Colonic mucosa (tissue), 4 donors: ENCODE measurements at places on chromosomes 2 and 18. TPM values are rescaled to one million over a fixed set of nuclear protein-coding genes. Genes with fewer than 3 reads are reported as not detected.

The HPCAL1 gene
- 85.7 TPM for total RNA-seq

The MZT2B gene
- total RNA-seq: 318 TPM

The MAL gene
- 0.54 TPM for total RNA-seq

The IFIH1 gene
- total RNA-seq: 21.1 TPM

The C2orf72 gene
- 82.5 TPM for total RNA-seq

- no peak for DNase-seq
Measured at GRCh38 chr18:73683409-73684238, 464.0 kb downstream of the FBXO15 start.

GRCh38 chr2:129070663-129071062 lies 752.0 kb upstream of the HS6ST1 start:
- no peak for DNase-seq

DNA sequence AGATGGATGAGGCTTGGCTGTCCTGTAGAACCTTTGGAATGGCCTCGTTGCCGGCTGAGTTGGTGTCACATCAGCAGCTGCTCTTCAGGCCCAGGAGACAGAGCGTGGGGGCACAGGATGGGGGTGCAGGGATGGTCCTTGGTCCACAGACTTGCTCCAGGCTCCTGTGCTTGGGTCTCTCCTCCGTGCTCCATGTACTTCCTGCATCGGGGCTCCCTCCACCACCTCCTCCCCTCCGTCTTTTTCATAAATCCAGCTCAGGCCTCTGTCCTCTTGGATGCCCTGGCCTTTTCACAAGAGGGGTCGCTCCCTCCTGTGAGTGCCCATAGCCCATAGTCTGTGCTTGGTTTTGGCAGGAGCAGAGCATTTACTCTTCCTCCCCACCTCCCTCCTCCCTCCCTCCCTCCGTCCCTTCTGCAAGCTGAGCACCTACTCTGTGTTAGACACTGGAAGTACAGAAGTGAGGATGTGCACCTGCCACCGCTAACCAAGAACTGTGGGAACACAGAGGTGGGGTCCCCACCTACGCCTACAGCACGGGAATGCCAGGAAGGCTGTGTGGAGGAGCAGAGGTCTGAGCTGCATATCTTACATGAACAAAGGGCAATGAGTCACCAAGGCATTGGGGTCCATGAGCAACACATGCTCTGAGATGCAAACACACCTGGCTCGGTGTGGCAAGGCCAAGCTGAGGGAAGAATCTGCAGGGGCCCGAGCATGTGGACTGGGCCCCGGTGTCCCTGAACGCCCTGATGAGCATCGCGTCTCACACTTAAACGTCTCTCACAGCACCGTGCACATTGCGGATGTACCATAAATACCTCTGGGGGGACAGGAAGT lies 458.7 kb upstream of the HS6ST1 start:
- peak; percentile 7 for DNase-seq

GRCh38 chr2:10977003-10977402 lies 65.3 kb downstream of the KCNF1 start:
- DNase-seq: no peak

DNA sequence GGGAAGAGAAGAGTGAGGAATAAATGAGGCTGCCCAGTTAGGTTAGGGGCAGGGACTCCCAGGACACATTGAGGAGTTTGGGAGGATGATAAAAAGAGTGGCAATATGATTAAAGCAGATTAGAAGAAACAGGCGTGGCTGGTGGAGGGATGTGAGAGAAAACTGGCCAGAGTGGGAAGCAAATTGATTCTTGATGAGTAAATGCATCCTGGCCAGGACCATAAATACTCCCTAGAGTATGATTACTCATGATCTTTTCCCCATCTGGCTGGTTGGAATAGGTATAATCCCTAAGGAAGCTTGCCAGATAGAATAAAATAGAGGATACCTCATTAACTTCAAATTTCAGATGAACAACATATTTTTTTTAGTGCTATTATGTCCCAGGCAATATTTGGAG lies 21.5 kb upstream of the DAW1 start:
- no peak for DNase-seq

DNA sequence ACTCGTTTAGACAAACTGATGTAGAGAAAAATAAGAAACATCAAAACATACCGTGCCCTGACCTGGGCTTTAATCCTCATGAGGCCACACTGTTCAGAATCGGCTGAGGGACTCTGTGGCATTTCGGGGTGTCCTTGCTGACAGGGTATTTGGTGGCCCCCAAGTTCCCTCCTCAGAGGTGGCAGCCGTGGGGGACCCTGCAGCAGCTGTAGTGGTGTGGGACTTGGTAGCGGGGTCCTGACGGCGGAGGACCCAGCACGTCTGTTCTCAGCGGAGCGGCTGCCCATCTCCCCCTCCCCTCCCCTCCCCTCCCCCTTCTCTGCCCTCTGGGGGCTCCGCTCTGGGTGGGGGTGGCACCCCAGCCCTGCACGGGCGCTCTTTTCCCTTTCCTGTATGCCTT lies 18.4 kb downstream of the KCNG2 start:
- DNase-seq: no peak

GRCh38 chr18:47953471-47953931 lies 23.0 kb upstream of the SMAD2 start:
- peak; percentile 19 for DNase-seq

DNA sequence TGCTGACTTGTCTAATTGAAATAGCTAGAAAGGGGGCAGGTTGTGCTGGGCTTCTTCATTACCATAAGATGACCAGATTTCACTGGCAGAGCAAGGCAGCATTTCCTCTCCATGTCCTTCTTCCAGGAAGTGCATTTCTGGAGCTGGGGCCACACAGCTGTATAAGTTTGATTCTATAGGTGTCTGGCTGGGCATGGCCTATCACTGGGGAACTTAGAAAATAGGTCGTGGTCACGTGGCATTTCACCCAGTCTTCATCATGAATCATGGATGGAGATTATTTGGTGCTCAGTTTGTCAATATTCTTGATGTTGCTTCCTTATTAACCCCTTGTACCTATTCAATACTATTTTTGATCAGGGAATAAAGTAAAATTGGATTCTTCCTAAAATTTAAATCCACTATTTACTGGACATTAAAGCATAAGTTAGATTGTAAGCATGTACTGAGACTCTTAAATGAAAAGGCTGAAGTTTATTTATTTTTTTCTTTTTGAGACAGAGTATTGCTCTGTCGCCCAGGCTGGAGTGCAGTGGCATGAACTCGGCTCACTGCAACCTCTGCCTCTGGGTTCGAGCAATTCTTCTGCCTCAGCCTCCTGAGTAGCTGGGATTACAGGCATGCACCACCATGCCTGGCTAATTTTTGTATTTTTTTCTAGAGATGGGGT lies 49.5 kb upstream of the TMEM87B start:
- no peak for DNase-seq

DNA sequence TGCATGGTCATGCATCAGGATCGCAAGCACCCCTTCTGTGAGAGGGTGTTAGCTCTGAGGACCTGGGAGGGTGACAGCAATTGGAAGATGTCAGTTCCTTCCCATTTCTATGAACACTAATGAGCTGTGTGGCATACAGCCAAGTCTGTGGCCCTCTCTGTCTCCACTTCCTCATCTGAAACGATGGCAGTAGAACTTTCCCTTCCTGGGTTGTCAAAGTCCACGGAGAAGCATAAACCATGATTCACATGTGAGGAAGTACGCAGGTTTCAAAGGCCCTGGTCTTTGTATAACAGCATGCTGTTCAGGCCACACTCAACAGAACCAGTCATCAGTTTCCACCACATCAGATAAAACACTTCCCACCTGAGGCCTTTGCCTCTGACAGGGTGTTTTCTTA lies 167.4 kb upstream of the RAB6C start:
- peak; percentile 83 for DNase-seq

DNA sequence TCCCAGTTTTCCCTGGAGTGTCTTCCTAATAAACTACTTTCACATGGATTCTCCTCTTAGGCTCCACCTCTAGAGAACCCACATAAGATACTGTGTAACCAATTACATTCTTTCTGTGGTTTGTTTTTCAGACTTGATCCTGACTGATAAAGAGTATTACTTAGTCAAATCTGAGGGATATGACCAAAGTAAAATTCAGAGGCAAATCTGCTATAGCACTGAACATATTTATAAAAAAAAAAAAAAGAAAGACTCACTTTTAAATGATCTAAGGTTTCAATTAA lies 13.9 kb downstream of the CKAP2L start:
- no peak for DNase-seq

DNA sequence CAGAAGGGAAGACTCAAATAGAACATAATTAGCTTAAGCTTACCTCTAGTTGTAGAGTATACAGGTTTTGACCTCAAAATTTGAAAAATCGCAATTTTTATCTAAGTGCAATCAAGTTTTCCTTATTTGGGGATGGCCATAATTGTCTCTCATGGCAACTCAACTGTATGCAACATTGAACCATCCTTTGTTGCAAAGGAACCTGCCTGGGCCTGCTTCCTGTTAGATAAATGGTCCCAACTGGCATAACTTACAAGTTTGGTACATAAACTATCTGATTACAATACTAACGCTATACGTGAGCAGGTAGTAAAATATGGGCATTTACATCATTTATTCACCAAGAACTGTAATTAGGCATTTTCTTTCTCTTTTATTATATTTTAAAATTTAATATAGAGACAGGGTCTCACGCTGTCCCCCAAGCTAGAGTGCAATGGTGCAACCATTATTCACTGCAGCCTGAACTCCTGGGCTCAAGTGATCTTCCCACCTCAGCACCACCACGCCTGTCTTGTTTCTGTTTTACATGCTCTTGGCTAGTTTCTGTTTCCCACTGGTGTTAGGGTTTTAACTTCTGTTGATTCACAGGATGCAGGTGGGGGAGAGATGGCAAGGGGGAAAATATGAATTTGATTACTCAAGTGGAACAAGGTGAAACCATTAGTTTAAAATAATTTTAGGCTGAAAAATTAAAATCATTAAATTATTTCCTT lies 55.3 kb upstream of the B3GNT2 start:
- no peak for DNase-seq

- DNase-seq: no peak
Measured at GRCh38 chr2:146764301-146764700, 1080.5 kb upstream of the ACVR2A start.

DNA sequence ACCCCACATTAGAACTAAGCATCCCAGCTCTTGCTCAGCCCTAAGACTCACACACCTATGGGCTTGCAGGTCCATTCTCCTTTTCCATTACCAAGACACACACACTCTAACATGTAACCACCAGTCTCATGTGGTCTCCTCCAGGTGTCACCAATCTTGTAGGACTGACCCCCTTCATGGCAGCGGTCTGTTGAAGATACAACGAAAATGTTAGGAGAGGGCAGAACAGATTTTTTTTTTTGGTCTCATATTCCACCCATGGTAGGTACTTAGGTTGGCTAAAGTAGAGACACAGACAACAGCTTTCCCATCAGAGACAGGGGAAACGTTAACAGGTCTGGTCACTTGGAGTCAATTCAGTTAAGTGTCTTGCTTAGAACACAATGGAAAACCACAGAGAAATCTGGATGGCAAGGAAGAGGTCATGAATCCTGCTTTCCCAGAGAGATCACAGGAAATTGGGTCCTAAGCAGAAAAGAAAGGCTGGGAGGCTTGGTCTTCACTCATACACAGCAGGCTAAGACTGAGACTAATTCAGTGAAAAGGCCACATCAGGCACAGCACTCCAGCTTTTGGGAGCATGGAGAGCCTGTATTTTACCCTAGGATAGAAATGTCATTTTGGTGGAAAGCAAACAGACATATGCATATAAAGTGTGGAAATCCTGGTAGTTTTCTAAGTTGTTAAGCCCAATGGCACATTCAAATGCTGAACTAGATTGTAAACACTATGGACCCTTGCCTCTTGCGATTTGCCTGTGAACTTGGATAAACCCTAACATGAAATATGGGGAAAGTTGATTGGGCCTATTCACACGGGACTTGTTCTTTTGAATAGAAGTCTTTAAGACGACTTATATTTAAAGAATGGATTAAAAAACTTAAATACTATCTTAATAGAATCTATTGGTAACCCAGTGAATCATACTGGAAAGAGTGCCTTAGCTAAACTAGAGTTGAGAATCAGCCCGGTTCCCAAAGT lies 3.8 kb downstream of the FN1 start:
- DNase-seq: no peak

DNA sequence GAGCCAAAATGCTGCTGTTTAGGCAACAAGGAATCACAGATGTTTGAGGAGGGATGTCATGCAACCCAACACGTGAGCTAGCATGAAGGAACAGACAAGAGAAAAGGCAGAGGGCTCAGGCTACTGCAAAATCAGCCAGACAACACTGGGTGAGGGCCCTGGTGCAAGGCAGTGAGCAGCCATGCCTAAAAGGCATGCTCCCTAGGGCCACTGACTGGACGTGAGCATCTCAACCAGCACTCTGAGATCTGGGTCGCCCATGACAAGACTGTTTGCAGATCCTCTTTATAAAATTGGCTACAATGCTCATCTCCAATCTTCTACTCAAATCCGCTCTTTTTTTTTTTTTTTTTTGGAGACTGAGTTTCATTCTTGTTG lies 49.1 kb downstream of the KIAA2012 start:
- DNase-seq: no peak

- no peak for DNase-seq
Measured at GRCh38 chr2:231576465-231576864, 16.2 kb upstream of the TEX44 start.

DNA sequence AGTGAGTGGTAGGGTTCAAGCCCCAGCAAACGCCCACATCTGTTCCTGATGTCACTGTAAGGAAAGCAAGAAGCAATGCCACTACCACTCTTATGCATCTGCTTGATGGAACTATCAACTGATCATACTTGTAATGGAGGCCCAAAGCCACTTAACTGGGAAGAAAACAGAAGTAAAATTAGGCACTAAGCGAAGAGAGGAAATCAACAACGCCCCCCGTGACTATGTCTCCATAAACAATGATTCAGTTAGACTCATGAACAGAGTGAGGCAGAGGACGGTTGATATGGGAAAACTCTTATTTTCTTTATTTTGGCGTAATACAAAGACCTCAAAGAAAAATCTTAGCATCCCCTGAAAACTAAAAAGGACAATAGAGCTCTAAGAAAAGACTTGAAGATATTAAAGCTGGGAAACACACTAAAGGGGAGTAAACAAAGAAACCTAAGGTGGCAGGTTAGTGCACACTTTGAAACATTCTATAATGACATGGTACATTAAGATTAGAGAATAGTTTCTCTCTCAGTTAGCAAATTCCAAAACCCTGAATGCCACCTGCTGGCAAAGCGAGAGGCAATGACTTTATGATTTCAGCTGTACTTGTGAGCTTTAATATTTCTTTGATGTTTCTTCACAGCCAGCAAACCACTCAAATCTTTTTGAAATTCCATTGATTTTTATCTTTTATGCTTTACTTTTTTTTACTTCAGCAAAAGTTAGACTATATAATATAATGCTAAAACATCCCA lies 86.5 kb downstream of the LRP2 start:
- DNase-seq: no peak

DNA sequence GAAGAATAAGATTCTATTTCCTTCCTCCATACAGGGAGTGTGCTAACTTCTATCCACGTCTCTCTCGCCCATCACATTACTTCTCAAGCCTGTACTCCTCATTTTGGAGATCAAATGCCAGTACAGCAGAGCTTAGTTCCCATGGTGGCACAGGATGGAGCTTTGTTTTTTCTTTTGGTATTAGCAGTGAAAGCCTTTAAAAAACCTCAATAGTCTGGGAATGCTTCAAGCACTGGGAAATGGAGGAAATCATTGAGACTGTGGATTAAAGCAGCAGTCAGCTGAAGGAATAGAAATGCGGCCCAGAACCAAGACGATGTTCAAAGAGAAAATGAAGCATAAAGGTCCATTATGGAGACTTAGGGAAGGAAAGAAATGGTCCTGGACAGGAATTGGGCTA lies 102.3 kb downstream of the NRXN1 start:
- no peak for DNase-seq
